ENCODE measurements at places on chromosomes 16 and 17. TPM values are rescaled to one million over a fixed set of nuclear protein-coding genes. Genes with fewer than 3 reads are reported as not detected.

C16orf89 gene
- total RNA-seq, result not detected

DNA sequence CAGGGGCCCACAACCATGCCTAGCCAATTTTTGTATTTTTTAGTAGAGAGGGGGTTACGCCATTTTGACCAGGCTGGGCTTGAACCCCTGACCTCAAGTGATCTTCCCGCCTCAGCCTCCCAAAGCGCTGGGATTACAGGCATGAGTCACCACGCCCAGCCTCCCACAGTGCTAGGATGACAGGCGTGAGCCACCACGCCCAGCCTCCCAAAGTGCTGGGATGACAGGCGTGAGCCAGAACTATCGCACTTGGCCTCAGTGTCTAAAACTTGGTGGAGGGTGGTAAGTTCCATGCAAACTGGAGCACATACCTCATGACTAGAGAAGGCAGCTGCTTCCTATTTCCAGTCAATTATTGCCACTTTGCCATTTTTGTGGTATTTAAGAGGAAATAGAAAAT lies 7.1 kb downstream of the HSD17B2 start:
- no peak for DNase-seq

IRX3 gene
- 14.6 TPM for total RNA-seq

SLFN14 gene
- not detected for total RNA-seq

- DNase-seq, result no peak
Observed at GRCh38 chr17:82924214-82924613, 84.4 kb upstream of the ZNF750 start.

- no peak for DNase-seq
Observed at GRCh38 chr16:30557707-30557956, 542 bp downstream of the ZNF764 start.
